T-helper 9 cell (primary cell): ENCODE measurements at places on chromosomes 7 and 10.

- DNase-seq, result no peak
Observed at GRCh38 chr10:34139559-34139958, 675.5 kb downstream of the PARD3 start.

DNA sequence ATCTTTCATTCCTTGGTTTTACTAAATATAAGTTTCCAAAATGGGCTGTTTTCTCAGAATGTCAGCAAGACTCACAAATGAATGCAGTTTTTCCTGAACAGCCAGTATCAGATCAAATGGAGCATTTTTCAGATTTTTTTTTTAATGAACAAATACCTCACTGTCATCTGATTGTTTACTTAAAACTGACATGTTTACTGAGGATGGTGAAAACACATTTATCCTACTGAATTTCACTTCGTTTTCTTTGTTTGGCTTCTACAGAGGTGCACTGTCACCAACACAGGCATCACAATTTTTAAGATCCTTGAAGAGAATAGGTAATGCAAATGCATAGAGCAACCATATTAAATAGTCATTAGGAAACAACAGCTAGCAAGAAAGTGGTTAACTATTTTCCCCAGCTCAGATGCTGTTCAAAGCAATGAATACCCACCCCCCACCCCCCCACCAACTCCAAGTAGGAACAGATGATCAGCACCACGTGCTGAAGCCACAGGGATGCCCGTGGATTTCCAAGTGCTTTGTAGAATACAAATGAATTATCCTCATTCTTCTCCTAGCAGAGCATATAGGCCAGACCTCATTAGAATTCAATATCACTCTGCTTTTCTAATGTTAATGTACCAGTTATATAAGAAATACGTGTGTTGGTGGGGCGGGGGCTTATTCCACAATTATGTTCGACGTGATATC is 205.9 kb downstream of the SKAP2 start:
- no peak for DNase-seq

GRCh38 chr10:132168571-132169030 is 18.1 kb upstream of the DPYSL4 start:
- no peak for DNase-seq

DNA sequence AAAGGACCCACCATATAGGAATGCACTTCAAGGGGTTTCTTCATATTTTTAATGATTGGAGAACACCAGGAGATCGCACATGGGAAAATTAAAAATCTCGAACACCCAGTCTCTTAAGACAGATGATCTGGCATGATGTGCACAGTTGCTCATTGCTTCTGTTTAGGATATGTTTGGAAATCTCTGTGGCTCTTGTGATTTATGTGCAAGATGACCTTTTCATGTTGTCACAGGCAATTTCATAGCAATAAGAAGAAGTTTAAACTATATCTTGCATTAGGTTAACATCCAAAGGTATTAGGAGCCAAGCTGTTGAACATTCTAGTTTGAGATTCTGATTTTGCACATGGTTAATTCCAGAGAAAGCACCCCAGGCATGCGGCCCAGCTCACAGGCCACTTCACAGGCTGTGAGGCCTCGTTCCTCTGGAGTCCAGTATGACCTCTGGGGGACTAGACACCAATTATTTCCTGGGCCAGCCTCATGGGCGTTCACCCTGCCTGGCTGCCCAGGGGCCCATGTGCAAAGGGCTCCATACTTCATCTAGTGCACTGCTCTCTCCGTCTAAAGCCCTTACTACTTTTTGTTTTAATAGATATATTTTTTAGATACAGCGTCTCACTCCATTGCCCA is 28.4 kb downstream of the CAMK1D start:
- DNase-seq, result no peak

GRCh38 chr10:111211706-111212105 is 134.9 kb downstream of the ADRA2A start:
- DNase-seq, result no peak

DNA sequence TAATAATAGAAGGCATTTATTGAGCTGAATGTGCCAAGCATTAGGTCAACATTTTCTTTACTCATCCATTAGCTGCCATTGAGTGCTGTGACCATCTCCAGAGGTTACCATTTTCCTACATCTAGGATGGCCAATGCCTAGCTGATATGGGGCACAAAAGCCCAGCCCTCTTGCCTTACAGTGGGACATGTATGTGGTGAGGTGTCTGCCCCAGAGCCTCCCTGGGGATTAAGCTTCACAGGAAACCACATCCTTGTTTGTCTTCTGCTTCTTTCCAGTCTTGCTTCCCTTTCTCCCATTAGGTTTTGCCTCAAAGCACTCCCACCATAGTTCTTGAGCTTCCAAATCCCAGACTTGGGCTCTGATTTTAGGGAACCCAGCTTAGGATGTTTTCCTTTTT is 258.7 kb downstream of the SORCS3 start:
- no peak for DNase-seq

DNA sequence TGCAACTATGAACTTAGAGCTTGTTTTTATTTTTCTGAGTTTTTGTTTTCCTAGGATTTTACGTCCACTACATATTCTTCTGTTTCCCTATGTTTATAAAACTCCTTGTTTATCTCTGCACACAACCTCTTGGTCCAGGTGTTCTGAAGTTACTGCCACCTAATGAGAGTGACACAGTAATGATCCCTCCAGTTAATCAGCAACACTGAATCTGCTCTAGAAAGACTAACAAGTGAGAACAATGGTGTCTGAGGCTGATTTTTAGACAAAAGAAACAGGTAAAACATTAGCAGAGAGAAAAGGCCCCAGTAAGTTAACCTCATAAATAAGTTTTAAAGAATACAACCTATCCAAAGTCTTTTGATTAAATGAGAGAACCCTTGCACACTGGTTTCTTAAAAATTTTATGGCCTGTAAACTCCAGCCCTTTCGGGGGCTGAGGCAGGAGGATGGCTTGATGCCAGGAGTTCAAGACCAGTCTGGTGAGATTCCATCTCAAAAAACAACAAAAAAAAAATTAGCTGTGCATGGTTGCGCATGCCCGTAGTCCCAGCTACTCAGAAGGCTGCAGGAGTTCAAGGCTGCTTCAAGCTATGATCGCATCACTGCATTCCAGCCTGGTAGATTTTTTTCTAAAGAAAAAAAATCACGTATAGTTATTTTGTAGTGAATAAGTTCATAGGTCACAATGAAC is 397.6 kb downstream of the MAGI2 start:
- DNase-seq, result no peak

DNA sequence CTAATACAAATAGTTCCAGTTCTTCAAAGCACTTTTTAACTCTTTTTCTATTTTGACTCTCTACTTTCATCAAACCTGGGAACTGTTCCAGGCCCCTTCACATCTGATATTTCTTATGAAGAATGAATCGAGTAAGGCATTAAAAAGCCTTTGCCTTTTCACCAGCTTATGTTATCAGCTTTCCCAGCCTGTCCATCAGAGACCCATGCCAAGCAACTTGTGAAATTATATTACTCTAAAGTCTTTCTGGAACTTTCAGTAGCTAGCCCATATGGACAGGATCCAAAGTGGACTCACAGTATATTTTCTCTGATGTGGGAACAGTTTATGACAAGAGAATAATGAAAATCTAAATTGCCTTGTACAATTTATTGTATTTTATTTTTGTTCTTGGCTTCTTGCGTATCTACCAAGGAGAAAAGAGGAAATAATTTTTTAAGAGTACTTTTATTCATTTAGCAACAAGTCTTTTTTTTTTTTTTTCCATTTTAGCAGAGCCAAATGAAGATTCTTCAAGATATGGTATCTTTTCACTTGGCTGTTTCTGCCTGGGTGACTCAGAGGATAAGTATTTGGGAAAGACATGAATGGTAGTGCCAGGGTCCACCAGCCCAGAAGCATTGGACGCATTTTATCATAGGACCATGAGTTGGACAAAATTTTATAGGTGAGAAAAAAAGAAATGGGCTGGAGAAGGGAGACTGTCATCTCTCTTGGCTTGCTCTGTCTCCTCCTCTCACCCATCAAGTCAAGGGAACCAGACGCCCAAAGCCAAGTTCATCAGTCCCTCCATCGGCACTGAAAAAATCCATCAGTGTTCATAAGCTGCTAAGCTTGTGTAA is 195.8 kb upstream of the NEBL start:
- DNase-seq, result no peak

GRCh38 chr7:88091988-88092675 is 127.7 kb downstream of the SRI start:
- DNase-seq, result no peak

- no peak for DNase-seq
Observed at GRCh38 chr10:54266395-54266794, 534.6 kb downstream of the PCDH15 start.

GRCh38 chr7:157318015-157318706 is 18.6 kb upstream of the DNAJB6 start:
- DNase-seq, result no peak

DNA sequence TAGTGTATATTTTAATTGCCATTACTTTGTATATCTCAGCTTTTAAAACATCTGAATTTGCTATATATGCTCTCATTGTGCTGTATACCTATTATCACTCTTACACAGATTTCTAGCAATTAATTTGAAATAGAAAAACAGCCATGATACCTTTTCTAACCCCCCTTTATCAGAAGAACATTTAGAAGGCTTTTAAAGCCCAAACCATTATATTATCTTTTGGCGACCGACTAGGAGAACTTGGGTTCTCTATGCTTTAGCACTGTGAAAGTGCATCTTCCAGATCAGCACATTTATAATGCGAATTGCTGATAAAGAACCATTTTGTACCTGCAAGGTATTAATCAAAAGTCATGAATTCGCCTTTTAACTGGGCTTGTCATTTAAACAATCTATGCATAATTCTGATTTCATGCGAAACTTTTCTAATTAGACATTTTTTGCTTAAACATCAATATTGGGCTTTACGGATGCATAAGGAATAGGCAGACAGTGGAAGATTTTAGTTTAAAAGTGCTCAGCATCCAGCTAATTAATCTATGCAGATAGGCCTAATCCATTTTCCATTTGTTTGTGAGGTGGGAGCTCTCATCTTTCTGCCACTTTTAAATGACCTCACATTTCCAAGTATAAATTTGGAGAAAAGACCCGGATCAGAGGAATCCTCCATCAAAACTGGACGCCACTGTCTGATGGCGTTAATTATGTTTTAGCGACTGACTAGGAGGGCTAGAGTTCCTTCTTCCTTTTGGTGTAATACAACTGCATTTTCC is 1.2 kb upstream of the MLLT10 start:
- DNase-seq, result no peak

GRCh38 chr7:140214075-140214684 is 37.4 kb upstream of the KDM7A start:
- DNase-seq, result no peak
